NCI-H1105 (cell line): ENCODE measurements at places on chromosomes 2 and 18.

DNA sequence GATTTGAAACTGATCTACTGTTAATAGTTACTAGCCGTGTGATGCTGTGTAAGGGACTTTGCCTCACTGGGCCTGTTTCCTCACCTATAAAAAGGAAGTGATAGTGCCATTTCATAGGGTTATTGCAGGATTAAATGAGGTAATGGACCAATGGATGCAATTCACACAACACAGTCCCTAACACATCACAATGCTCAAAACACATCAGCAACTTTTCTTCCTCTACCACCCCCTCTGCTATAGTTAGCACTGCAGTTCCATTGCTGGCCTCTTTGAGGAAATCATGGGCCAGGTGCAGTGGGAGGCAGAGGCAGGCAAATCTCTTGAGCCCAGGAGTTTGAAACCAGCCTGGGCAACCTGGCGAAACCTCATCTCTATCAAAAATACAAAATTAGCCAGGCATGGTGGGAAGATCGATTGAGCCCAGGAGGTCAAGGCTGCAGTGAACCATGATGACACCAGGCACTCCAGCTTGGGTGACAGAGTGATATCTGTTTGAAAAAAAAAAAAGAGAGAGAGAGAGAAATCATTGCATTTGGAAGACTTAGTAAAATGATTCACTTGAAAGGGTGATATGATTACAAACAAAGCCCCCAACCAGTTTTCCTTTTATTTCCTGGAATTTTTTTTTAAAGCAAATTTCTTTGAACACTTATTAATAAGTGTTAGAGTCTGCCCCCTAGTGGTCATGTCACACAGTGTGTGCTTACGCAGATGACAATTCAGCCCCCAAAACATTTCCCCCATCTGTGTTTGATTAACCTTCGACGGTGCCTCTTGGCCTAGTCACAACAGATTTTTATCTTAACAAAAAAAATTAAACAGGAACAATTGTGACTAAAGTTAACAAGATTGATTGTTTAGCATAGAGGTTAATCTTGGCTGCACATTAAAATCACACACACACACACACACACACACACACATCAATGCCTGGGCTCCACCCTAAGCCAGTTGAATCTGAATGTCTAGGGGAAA is 88.6 kb upstream of the BCL11A start:
- DNase-seq = peak; percentile 14

DNA sequence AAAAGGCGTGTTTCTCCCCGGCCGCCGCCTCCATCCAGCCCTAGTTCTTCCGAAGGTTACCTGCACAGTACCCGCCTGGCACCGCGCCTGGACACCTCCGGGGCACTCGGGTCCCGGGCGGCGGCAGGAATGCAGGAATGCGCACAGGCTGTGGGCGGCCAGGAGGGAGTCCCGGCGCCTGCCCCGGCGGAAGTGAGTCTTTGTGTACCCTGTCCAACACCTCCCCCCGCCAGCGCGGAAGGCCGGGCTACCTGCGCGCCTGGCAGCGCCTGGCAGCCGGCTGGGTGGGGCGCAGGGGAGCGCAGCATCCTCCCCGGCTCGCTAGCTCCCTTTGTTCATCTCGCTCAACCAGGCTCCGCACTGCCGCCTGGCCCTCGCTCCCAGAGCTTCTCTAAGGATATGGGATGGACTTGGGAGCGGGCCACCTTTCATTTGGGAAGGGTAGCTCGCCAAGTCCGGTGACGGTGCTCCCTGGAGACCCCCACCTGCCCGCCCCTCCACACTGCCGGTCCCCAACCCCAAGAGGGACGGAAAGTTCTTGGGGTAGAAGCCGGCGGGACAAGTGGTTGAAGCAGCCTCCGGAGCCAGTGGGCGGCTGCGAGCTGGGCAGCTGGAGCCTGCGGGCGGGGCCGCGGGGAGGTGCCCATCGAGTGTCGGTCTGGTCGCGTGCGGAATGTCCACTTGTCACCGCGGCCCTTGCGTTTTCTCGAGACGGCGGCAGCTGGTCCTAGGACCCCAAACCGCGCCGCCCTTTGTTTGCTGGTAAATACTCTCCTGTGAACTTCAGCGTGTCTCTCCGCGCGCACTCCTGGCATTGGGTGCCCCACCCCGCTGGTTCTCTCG is 1.2 kb upstream of the ST6GAL2 start:
- DNase-seq = peak; percentile 72

GRCh38 chr2:3301001-3301400 is 76.6 kb downstream of the EIPR1 start:
- DNase-seq = no peak

DNA sequence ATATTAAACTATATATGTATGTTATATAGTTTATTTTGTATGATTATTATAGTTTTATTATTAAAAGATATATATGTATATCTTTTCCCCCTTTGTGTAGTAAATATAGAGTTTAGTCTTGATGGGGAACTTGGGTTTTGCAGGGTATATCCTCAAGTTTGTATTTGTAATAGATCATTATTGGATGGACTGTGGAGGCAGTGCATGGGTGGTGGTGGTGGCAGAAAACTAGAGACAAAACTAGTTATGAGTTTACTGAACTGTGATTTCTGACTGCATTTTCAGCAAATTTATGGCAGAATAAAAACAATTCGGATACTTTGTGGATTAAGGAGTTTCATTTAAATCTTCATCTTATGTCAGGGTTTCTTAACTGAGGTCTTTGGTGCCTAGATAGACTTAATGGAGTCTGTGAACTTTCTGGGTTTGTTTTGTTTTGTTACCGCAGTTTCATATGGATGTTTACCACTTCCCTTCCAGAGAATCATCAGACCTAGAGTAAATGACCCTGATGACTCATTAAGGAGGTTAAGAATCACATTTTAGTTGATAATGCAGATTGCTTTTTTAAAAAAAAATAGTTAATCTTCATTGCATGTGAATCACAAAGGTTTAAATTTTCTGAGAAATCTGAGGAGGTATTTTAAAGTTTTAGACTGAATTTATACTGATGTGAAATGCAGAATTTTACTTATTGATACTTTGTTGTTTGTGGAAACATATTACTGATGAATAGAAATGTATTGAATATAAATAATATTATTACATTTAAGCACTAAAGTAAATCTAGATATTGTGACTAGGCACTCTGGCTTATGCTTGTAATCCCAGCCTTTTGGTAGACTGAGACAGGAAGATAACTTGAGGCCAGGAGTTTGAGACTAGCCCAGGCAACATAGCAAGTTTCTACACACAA is 14.5 kb downstream of the EPC2 start:
- DNase-seq = no peak

- DNase-seq = no peak
These were observed 74.2 kb downstream of the TNFRSF11A start for GRCh38 chr18:62399276-62399675.

- DNase-seq = no peak
These were observed 160.4 kb downstream of the DOCK10 start for GRCh38 chr2:224881846-224882245.

DNA sequence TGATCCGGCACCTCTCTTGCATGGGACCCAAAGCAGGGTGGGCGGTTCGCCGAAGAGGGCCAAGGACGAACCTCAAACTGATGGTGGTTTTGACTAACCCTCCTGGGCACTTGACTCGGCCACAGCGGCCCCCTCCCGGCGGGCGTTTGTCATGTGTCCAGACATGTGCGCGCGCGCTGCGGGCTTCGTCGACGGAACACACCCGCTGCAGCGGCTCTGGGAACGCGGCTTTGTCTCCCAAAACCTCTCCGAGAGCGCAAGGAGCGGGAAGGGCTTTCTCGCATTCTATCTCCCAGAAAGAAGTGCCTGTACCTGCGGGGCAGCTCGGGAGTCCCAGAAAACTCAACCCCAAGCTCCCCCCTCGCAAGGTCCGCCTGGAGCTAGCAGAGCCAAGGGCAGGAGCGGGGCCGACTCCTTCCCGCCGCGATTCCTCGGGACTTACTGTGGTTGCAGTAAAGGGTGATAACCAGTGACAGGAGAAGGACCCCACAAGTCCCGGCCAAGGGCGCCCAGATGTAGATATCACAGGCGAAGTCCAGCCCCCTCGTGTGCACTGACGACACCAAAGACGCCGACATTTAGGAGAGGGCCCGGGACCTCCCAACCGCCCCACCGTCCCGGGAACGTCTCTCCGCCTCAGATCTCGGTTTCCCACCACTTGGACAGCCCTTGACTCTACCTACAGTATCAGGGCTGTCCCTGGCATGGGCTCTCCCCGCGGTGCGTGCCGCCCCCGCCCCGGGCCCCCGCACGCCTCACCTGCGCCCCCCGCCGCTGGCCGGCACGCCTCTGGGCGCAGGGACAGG is 1.6 kb downstream of the CD8A start:
- peak; percentile 26 for DNase-seq

- no peak for DNase-seq
These were observed 63.7 kb upstream of the DNAJC10 start for GRCh38 chr2:182652326-182652725.

- DNase-seq = no peak
These were observed 173.2 kb upstream of the ARL4C start for GRCh38 chr2:234670052-234670451.

DNA sequence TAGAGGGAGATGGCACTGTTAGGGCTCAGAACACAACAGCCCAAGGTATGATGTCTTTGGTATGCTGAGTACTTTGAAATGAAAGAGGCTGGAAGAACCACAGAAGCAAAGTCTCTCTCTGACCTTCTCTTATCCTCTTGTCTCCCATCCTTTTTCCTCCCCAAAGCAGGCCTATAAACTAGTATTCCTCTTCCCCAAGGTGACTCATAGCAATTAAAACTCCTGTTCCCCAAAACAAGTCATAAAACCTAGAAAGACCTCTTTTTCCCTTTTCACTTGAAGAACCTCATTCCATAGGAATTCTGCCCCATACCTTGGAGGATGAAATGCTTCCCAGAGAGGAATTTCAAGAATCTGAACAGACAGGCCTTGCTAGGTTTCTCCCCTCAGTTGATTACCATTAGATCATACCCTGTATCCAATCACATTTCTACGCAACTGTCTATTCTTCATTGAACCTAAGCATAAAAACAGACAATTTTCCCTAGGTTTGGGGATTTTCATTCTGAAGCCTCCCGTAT is 25.7 kb downstream of the MDH1 start:
- DNase-seq = no peak
